ENCODE measurements at places on chromosomes 13 and 19.

DNA sequence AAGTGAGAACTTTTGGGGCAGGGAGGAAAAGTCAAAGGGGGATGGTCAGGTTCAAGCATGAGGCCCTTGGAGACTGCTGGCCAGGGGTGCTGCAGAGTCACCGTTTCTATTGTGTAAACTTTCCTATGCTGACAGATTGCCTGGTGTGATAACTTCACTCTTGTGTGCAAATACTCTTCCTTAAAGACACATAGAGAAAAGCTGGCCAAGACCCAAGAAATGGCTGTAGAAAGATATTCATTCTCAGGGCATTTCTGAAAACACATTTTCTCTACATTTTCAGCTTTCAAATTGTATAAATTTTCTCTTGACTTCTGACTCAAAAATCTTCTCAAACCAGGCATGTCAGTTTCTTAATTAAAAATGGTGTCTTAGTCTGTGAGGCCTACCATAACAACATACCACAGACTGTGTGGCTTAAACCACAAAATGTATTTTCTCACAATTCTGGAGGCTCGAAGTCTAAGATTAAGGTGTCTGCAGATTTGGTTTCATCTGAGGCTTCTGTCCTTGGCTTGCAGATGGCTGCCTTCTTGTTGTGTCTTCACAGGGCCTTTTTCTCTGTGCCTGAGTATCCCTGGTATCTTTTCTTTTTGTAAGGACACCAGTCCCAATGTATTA is 304.5 kb downstream of the KCNRG start:
- no peak overlapping the region for H3K27ac ChIP-seq
- H3K27me3 ChIP-seq: no peaks in the 10 kb centered on the region
- DNase-seq: peak; percentile 11

- no peaks in the 10 kb centered on the region for H3K36me3 ChIP-seq
- no peaks in the 10 kb centered on the region for H3K27me3 ChIP-seq
- no peak overlapping the region for H3K27ac ChIP-seq
- no peak for DNase-seq
Observed at GRCh38 chr13:49368688-49369087, 75.2 kb downstream of the CAB39L start.

DNA sequence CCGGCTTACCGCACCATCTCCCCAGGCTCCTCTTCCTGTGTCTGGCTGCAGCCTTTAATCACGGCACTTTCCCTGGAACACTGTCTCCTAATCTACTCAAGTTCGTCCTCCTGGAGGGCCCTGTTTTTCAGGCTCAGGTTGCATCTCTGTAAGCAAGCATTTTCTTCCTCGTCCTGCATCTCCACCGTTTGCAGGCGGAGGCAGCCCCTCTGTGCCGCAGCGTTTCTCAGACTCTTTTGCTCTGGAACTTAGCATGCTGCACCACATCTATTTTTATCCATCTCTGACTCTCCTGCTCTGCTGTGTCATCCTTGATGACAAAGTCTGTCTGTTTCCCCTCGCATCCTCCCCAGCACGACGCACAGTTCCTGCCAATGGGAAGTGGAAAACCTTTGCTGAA is 117.5 kb downstream of the ATP8A2 start:
- H3K36me3 ChIP-seq: no peaks in the 10 kb centered on the region
- no peak overlapping the region for H3K4me3 ChIP-seq

GRCh38 chr13:78046331-78046730 is 127.7 kb upstream of the EDNRB start:
- no peak overlapping the region for H3K4me3 ChIP-seq
- no peaks in the 10 kb centered on the region for H3K4me1 ChIP-seq
- no peaks in the 10 kb centered on the region for H3K36me3 ChIP-seq
- no peaks in the 10 kb centered on the region for H3K27me3 ChIP-seq
- DNase-seq: no peak
- no peak overlapping the region for H3K27ac ChIP-seq

- H3K27me3 ChIP-seq: no peaks in the 10 kb centered on the region
- DNase-seq: peak; percentile 96
- peak overlapping the region; percentile 88 for H3K27ac ChIP-seq
- H3K4me1 ChIP-seq: peaks cover 33% of the 10 kb centered on the region
- peak overlapping the region; percentile 76 for H3K4me3 ChIP-seq
Observed at GRCh38 chr19:18000915-18001776, 6.8 kb upstream of the ARRDC2 start.

GRCh38 chr13:74625541-74625940 is 491.3 kb upstream of the KLF12 start:
- H3K27me3 ChIP-seq: no peaks in the 10 kb centered on the region
- H3K36me3 ChIP-seq: no peaks in the 10 kb centered on the region
- no peak overlapping the region for H3K4me3 ChIP-seq
- H3K4me1 ChIP-seq: no peaks in the 10 kb centered on the region

GRCh38 chr19:33024398-33024797 is 40.3 kb downstream of the RHPN2 start:
- H3K27me3 ChIP-seq: no peaks in the 10 kb centered on the region

DNA sequence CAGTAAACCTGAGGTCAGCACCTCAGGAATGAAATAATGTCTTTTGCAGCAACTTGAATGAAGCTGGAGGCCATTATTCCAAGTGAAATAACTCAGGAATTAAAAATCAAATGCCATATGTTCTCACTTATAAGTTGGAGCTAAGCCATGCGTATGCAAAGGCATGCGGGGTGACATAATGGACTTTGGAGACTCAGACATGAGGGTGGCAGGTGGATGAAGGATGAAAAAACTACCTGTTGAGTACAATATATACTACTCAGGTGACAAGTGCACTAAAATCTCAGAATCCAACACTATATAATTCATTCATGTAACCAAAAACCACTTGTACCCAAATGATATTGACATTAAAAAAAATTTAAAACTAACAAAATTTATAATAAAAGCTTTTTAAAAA is 1416.9 kb downstream of the UQCRFS1 start:
- no peaks in the 10 kb centered on the region for H3K27me3 ChIP-seq
- no peaks in the 10 kb centered on the region for H3K36me3 ChIP-seq
- peaks cover 20% of the 10 kb centered on the region for H3K4me1 ChIP-seq
- DNase-seq: no peak
- no peak overlapping the region for H3K4me3 ChIP-seq

GRCh38 chr13:54301085-54301484 is 1272.5 kb downstream of the OLFM4 start:
- DNase-seq: no peak
- H3K27ac ChIP-seq: no peak overlapping the region
- H3K4me3 ChIP-seq: no peak overlapping the region
- no peaks in the 10 kb centered on the region for H3K27me3 ChIP-seq
- H3K36me3 ChIP-seq: no peaks in the 10 kb centered on the region

DNA sequence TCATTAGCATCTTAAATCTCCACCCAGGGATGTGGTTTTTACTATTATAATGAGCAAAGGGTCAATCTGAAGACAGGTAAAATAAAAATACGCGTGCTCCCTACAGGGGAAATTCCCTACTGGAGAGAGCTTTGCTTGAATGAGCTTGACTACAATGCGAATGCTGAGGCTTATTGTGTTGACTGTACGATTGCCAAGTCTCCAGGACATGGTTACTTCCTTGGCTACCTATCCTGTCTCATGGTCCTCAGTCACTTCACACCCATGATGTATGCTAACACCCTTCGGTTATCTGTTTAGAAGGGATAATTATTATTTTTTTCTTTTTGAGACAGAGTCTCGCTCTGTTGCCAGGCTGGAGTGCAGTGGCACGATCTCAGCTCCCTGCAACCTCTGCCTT is 61.7 kb downstream of the ZNF627 start:
- no peaks in the 10 kb centered on the region for H3K36me3 ChIP-seq
- no peaks in the 10 kb centered on the region for H3K27me3 ChIP-seq
- H3K4me3 ChIP-seq: no peak overlapping the region
- DNase-seq: no peak
- H3K27ac ChIP-seq: no peak overlapping the region

DNA sequence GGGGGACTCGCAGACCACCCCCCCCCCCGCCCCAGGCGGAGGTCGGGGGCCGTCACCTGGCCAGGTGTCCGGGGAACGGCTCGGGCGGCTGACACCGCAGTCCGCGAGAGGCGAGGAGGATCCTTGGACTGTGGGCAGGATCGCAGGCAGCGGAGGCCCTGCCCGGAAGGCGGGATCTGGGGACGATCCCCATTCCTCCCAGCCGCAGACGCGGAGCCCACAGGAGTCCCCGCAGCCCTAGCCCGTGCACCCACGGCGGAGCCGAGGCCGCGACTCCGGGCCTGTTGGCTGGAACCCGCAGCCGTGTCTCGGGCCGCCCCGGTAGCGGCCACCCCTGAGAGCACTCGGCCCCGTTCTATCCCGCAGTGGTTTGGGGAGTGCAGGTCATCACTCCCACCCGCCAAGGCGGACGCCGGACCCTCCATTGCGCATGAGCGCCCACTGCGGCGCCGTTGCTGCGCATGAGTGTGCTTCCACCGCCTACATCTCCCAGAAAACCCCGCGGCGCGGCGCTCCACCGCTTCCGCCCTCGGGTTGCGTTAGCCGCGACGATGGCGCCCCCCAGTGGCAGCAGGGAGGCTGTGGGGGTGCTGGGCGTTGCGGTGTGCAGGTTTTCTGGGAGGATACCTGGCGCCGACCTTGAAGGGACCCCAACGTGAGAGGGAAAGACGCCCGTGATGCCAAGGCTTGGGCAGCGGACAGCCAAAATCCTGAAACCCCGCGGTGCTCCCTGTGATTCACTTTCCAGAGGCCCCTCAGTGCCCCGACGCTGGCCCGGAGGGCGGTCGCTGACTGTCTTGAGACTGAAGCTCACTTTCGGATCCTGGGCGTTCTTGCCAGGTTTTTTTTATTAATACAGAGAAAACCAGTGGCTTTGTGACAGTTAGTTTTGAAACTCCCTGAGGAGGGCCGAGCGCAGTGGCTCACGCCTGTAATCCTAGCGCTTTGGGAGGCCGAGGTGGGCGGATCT is 4.4 kb upstream of the ZNF329 start:
- H3K4me1 ChIP-seq: peaks cover 16% of the 10 kb centered on the region
- H3K27me3 ChIP-seq: no peaks in the 10 kb centered on the region
- H3K4me3 ChIP-seq: peak overlapping the region; percentile 88
- H3K27ac ChIP-seq: peak overlapping the region; percentile 80
- peak; percentile 99 for DNase-seq
- H3K36me3 ChIP-seq: no peaks in the 10 kb centered on the region

DNA sequence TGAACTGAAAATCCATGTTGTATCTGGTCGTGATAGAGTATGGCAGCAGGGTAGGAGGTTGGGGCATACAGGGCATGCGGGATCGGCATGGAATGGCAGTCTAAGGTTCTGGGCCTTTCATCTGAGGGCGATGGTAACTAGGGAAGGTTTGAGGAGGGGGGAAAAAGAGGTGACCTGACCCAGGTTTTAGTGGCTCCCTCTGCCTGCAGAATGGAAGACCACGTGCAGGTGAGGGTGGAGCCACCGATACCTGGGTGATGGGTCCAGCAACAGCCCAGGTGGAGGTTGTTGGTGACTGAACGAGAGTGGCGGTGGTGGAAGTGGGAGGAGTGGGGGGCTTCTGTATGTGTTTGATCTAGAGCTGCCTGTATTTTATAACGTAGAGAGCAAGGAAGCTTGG is 3.8 kb downstream of the ZNF749 start:
- no peak for DNase-seq
- H3K27me3 ChIP-seq: no peaks in the 10 kb centered on the region
- H3K4me3 ChIP-seq: no peak overlapping the region
- no peak overlapping the region for H3K27ac ChIP-seq

- DNase-seq: peak; percentile 47
- no peak within 1 kb of the TSS for H3K27ac ChIP-seq
- H3K4me1 ChIP-seq: peaks cover 28% of the 10 kb centered on the region
- peaks cover 29% of the 10 kb centered on the region for H3K27me3 ChIP-seq
- H3K36me3 ChIP-seq: no peaks in the 10 kb centered on the region
- no peak within 1 kb of the TSS for H3K4me3 ChIP-seq
Observed at GRCh38 chr19:39498798-39499642, at the start of gene DLL3. DLL3 (plus strand) TSS chr19:39498947; CDS start chr19:39498975, 28 bp downstream.

- DNase-seq: peak; percentile 84
- no peak overlapping the region for H3K27ac ChIP-seq
- peaks cover 64% of the 10 kb centered on the region for H3K4me1 ChIP-seq
- H3K36me3 ChIP-seq: peaks cover 3% of the 10 kb centered on the region
- no peak overlapping the region for H3K4me3 ChIP-seq
Observed at GRCh38 chr19:49570138-49570856, 10.1 kb downstream of the NOSIP start.

DNA sequence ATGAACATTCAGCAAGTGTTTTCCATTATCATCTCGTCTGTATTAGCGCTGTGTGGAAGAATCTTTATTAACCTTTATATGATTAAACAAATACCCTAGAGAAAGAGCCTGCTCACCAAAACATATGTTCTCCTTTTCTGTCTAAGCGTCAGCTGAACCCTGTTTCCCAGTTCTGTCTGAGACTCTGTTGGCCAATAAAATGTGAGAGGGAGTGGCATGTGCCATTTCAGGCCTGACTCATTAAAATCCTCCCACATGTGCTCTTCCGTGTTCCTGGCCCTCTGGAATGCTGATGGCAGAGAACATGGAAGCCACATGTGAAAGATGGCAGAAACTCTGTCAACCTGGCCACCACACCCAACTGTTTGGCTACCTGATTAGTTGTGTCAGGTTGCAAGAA is 181.9 kb upstream of the EDNRB start:
- H3K4me1 ChIP-seq: no peaks in the 10 kb centered on the region
- H3K27me3 ChIP-seq: no peaks in the 10 kb centered on the region
- no peak overlapping the region for H3K27ac ChIP-seq
- no peaks in the 10 kb centered on the region for H3K36me3 ChIP-seq
- DNase-seq: no peak
- no peak overlapping the region for H3K4me3 ChIP-seq

GRCh38 chr13:42041011-42041683 is 7.3 kb upstream of the DGKH start:
- H3K4me3 ChIP-seq: peak overlapping the region; percentile 59
- peak; percentile 34 for DNase-seq
- H3K36me3 ChIP-seq: no peaks in the 10 kb centered on the region
- no peaks in the 10 kb centered on the region for H3K27me3 ChIP-seq
- H3K27ac ChIP-seq: no peak overlapping the region

GRCh38 chr13:44498502-44498901 is 77.6 kb downstream of the TSC22D1 start:
- H3K27ac ChIP-seq: no peak overlapping the region
- no peaks in the 10 kb centered on the region for H3K4me1 ChIP-seq
- no peaks in the 10 kb centered on the region for H3K27me3 ChIP-seq
- DNase-seq: no peak
- no peak overlapping the region for H3K4me3 ChIP-seq

Measured in CD4-positive, alpha-beta memory T cell (primary cell).